SJSA1 (cell line): ENCODE measurements at places on chromosomes 11 and 22. TPM values are rescaled to one million over a fixed set of nuclear protein-coding genes. Genes with fewer than 3 reads are reported as not detected.

GRCh38 chr11:1494650-1495049 is 8.1 kb upstream of the MOB2 start:
- DNase-seq = no peak

GRCh38 chr22:22088658-22089458 is 106.3 kb upstream of the TOP3B start:
- no peak for DNase-seq

DNA sequence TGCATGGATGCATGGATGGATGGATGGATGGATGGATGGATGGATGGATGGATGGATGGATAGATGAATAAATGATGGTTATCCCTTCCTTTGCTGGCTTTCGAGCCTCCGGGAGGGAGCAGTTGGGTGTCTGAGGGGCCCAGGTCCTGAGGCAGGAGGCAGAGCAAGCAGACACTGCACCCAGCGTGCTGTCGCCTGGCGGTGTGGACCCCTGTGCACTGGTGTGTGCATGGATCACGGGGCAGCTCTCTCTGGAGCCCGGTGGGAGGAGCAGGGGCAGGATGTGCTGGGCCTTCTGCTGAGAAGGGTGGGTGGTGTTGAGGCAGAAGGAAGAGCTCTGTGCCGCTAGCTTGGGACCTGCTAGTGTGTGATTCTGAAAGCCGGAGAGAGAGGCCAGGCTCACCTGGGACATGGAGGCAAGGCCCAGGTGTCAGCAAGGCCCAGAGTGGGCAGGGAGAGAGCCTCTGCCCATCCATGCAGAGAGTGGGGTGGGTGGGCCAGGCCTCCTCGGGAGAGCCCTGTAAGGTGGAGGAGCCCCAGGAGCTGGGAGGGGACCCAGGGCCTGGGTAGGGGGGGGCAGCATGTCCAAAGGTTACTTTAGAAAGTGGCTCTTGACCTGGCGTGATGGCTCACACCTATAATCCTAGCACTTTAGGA is 254.4 kb downstream of the BRD1 start:
- DNase-seq = peak; percentile 33

DNA sequence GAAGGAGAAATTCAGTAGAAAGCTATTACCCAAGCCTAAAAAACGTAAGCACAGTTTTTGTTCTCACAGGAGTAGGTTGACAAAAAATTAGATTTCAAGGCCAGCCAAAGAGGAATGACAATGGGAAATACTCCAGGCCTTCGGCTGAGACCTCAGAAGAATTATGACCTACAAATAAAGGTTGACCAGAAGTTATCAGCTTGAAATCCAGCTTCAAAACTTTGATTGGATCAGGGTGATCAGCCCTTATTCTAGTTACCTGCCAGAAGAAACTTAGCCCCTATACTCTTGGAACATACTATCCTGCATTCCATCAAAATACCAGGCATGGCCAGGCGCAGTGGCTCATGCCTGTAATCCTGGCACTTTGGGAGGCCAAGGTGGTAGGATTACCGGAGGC is 68.4 kb upstream of the PRODH start:
- no peak for DNase-seq

- DNase-seq = no peak
Observed at GRCh38 chr11:128260398-128260797, 327.0 kb downstream of the ETS1 start.

DNA sequence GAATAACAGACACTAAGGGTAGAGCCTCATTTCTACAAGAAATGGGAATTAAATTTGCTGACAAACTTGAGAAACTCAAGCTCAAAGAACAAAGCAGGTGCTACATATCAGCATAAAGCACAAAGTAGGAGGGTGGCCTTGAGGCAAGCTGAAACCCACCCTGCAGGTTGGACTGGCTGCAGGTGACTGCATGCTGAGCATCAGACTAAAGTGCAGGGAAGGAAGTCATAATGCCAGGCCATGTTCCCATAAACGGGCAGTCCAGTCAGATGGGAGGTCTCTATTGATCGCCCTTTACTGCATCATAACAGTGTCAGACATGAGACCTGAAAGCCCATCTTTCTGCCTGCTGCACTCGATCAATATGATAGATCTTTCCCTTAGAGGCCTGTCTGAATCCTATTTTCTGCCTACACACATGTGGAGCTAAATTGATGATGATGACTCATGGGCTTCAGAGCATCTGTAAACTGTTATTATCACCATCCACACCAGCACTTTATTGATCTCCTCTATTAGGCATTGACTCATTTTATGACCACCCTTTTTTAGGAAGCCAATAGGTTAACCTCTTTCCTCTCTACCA is 224.5 kb upstream of the DDI1 start:
- DNase-seq = no peak

DNA sequence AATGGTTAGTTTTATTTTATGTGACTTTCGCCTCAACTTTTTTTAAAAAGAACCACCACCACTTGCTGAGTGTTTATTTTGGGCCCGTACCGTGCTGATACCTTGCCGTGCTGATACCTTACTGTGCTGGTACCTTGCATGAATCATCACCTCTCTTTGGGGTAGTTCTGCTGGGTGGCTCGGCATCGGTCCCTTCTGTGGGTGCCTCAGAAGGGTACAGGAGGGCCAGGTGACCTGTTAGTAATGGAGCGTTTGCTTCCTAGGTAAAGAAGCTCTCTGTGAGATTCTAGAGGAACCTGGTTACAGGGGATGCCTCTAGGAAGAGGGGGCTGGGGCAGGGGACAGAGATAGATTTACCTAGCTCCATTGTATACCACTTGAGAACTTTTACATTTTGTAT is 17.1 kb downstream of the TOM1 start:
- no peak for DNase-seq

DNA sequence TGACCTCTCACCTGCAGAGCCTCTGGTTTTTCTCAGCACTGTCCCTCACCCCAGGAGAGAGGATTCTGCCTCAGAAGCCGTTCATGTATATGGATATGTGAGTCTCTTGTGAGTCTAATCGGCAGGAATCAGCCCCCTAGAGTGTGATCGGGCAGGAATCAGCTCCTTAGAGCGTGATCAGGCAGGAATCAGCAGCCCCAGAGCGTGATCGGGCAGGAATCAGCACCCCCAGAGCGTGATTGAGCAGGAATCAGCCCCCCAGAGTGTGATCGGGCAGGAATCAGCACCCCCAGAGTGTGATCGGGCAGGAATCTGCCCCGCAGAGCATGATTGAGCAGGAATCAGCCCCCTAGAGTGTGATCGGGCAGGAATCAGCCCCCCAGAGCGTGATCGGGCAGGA is 80.0 kb upstream of the EIF3D start:
- no peak for DNase-seq

DNA sequence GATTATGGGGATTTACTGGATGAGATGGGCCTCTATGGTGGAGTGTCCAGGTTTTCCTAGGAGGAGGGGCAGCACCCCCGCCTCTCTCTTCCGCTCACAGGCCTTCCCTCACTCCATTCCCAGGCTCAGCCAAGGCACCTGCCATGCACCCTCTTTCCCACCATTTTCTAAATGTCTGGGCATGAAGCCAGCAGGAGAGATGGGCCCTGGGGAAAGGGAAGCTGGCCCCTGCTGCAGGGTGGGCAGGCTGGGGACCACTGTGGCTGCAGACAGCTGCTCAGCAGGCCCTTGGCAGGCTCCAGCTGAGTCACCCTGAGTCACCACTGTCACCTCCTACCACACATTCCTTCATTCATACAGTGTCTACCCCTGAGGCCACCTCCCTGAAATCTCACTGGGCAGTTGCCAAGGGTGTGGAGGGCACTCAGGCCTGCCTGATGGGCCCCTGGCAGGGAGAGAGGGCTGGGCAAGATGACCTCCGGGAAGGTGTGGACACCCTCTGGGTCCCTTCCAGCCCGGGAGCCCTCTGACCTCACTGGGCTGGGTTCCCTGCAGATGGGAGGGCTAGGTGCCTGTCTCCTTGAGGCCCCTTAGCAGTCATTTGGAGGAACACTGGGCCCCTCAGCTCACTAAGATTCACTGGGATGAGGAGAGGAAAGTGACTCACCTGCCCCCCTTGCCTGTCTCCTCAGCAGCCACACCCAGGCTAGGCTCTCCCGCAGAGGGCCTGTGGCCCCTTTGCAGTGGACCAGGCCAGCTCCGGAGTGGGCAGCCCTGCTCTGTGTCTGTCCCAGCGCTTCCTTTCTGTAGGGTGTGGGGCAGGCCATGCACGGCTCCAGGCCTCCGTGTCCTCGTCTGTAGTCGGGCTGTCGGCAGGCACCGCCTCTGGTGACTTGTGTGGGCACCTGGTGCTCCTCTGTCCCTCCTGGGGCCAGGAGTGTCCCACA is 7.8 kb downstream of the MYEOV start:
- peak; percentile 100 for DNase-seq

GRCh38 chr22:27127911-27128310 is 470.5 kb downstream of the MIAT start:
- no peak for DNase-seq

- no peak for DNase-seq
Observed at GRCh38 chr11:35918716-35919115, 25.1 kb upstream of the LDLRAD3 start.

DNA sequence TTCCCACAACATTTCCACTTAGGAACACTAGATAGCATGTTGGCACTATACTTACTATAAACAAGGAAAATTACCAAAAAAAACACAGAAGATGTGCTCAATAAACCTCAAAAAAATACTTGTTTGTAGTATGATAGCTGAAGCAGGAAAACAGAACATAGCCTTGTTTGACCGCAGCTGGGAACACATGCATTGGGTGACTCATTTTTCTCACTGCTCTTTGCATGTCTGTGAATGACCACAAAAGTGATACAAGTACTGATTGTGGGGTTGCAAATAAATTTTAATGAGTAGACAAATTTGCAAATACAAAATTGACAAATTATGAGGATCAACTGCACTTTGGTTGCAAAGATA is 22.8 kb upstream of the GUCY1A2 start:
- peak; percentile 45 for DNase-seq

DNA sequence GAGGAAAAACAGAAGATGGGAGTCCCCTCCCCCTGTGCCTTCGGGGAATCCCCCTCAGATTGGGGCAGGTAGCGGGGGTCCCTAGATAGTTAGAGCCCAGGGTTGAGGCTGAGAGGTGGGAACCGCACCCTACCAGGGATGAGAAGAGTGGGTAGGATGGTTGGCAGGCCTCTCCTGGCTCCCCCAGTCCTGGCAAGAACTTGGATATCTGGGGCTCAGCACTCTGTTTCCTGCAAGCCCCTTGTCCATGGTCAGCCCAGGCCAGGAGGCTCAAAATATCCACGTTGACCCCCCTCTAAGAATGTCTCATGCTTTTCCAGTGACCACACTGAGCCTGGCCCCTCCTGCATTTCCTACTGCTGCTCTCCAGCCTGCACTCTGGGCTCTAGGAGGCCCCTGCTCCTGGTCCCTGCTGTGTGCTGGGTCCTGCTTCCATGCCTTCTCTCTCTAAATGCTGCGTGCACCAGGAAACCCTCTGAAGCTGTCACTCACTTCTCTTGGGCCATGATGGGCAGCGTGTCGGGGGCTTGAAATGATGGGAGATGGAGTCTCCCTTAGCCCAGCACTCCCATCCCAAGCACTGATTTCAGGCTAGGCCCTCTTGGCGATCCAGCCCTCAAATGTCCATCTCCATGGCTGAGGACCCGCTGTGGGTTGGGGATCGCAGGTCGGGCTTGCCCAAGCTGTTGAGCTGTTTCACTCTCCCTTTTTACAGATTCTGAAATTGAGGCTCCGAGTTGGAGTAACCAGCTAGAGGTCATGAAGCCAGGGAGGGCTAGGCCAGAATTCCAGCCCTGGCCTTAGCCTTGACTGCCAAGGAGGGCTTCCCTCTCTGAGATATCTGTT is 2.0 kb downstream of the MAP3K11 start:
- DNase-seq = no peak

DNA sequence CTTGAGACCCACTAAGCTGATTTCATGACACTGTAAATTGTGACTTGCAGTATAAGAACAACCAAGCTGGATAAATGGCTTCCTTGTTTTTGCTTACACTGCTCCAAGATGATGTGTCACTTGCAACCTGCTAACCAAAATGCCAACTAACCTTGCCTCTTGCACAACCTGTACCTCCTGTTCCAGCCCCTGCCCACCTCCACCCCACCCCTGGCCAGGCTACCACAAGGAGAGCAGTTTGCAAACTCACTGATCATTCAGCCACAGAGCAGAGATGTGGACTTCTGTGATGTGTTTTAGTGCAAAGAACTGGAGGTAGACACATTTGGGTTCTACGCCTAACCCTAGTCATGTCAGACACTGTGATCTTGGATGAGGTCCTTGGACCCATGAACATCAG is 4.3 kb upstream of the APOL6 start:
- DNase-seq = peak; percentile 3

Gene KRTAP5-7
- not detected in 2 replicates for total RNA-seq

Gene TMPRSS4
- total RNA-seq = not detected in 2 replicates

Gene ACRV1
- not detected in 2 replicates for total RNA-seq

Gene ASCL3
- total RNA-seq = not detected in 2 replicates

Gene APOBEC3B
- total RNA-seq = 3.5 and 9.4 TPM in 2 replicates

Gene LARGE2
- total RNA-seq = not detected in 2 replicates
